Aorta (tissue), 5 donors: ENCODE measurements at places on chromosomes 2 and 18. TPM values are rescaled to one million over a fixed set of nuclear protein-coding genes. Genes with fewer than 3 reads are reported as not detected.

The AQP12A gene
- not detected for total RNA-seq

The TRIM54 gene
- total RNA-seq, result 0.18 TPM

The TGFA gene
- 2.5 TPM for total RNA-seq

The LRRTM4 gene
- total RNA-seq, result 2.7 TPM

The FHOD3 gene
- 31.2 TPM for total RNA-seq

The LONRF2 gene
- total RNA-seq, result 10.3 TPM

The KYNU gene
- total RNA-seq, result 13.5 TPM
